ENCODE measurements at places on chromosomes 12 and 14.

GRCh38 chr14:89720741-89721729, 233.5 kb downstream of the EFCAB11 start:
- no peaks in the 10 kb centered on the region for H3K27me3 ChIP-seq
- peak overlapping the region; percentile 82 for H3K27ac ChIP-seq
- H3K4me1 ChIP-seq, result peaks cover 49% of the 10 kb centered on the region
- no peaks in the 10 kb centered on the region for H3K36me3 ChIP-seq

DNA sequence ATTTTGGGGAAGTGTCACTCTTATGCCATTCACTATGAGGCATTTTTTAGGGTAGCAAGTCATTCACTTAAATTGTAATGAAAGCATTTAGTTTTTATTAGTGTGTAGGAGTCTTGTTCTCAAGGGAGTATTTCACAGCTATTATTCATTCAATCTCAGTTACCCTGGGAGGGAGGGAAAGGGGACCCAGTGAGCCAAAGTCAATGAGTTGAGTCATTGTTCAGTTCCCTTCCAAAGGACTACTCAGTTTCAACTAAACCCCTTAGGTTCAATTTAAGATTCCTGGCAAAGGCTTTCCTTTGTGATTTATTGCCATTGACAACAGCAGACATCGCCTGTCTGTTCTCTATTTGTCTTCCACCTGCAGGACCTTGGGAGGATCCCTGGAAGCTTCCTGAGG, 29.3 kb upstream of the RASSF8 start:
- H3K36me3 ChIP-seq, result no peaks in the 10 kb centered on the region
- DNase-seq, result no peak
- no peak overlapping the region for H3K4me3 ChIP-seq
- H3K27me3 ChIP-seq, result no peaks in the 10 kb centered on the region

DNA sequence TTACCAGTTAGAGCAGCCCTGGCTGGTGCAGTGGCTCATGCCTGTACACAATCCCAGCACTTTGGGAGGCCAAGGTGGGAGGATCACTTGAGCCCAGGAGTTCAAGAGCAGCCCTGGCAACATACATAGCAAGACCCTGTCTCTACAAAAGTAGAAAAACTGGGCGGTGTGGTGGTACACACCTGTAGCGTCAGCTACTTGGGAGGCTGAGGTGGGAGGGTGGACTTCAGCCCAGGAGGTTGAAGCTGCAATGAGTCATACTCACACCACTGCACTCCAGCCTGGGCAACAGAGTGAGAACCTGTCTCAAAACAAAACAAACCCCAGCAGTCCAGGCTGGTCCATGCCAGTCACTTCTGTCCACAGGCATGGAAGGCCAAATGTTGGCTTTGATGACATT, 7.4 kb downstream of the COX14 start:
- no peak overlapping the region for H3K4me3 ChIP-seq
- H3K27ac ChIP-seq, result no peak overlapping the region
- no peak for DNase-seq
- H3K27me3 ChIP-seq, result no peaks in the 10 kb centered on the region

- H3K4me1 ChIP-seq, result no peaks in the 10 kb centered on the region
- DNase-seq, result no peak
- no peak overlapping the region for H3K4me3 ChIP-seq
- no peaks in the 10 kb centered on the region for H3K36me3 ChIP-seq
- no peak overlapping the region for H3K27ac ChIP-seq
These were observed 203.3 kb upstream of the NUDT4 start for GRCh38 chr12:93174473-93174872.

GRCh38 chr14:61281948-61282275, 774 bp upstream of the TMEM30B start:
- no peak for DNase-seq
- H3K36me3 ChIP-seq, result no peaks in the 10 kb centered on the region
- H3K27me3 ChIP-seq, result no peaks in the 10 kb centered on the region
- H3K4me3 ChIP-seq, result no peak overlapping the region
- H3K27ac ChIP-seq, result no peak overlapping the region

DNA sequence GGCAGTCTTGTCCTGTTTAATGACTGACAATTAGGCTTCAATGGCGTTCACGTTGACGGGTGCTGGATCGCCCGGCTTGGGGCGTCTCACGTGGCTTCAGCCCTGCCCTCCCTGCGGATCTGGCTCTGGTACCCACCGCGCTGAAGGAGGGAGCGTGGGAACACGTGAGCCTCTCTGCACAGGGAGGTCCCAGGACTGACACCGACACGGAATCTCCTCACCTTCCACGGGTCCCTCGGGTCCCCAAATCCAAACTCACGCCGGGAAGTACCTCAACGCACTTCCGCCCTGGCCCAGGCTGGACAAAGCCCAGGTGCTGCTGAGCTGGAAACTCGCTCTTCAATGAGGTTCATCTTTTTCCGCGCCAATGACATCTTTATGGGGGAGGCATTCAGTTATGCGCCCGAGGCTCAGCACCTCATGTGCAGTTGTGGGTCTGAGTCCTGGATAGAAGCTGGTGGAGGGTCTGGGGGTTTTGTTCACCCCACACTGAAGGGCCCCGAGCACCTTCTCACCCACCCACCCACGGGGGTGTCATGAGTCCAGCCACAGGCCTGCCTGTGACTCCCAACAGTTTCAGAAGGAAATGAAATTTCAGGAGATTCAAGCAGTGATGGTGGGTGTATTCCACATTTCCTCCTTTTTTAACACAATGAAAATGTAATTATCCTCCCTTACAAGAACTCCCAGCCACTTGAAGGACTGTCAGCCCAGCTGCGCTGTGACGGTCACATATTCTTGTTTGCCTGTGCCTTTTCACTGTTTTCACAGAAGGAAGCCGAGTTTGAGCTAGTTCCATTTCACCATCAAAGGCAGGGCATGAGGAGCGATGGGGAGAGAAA, 251.7 kb upstream of the SFSWAP start:
- no peak overlapping the region for H3K4me3 ChIP-seq
- H3K36me3 ChIP-seq, result no peaks in the 10 kb centered on the region
- H3K4me1 ChIP-seq, result no peaks in the 10 kb centered on the region
- no peaks in the 10 kb centered on the region for H3K27me3 ChIP-seq

DNA sequence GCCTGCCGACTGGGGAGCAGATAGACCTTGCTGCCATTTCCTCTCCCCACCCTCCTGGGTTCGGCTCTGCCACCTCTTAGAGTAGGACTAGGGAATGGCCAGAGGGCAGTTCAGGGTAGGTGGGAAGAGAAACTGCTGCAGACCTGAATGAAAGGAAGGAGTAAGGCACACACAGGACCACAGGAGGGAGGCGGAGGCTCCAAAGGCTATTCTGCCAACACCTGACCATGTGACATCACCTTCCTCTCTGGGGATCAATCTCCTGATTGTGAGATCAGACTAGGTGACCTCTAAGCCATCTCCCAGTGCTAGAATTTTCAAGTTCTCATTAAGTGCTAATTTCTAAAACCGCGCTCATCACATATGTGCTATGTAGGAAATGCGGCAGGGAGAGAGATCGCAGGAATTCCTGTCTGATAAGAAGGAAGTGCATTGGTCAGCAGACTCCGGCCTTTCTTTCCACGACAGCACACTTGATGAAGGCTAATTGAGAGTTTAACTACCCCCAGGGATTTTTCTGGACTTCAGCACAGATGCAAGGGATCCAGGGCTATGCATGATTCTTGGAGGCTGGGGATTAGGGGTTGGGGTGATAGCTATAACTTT, 11.5 kb upstream of the TSPAN11 start:
- H3K27me3 ChIP-seq, result no peaks in the 10 kb centered on the region
- no peaks in the 10 kb centered on the region for H3K36me3 ChIP-seq
- no peak for DNase-seq
- H3K27ac ChIP-seq, result no peak overlapping the region
- no peak overlapping the region for H3K4me3 ChIP-seq

- no peak overlapping the region for H3K27ac ChIP-seq
- H3K4me3 ChIP-seq, result no peak overlapping the region
- H3K36me3 ChIP-seq, result no peaks in the 10 kb centered on the region
These were observed 606.3 kb upstream of the LRFN5 start for GRCh38 chr14:41000350-41000749.

- no peaks in the 10 kb centered on the region for H3K36me3 ChIP-seq
- H3K4me3 ChIP-seq, result peak overlapping the region; percentile 87
- H3K27ac ChIP-seq, result peak overlapping the region; percentile 99
- H3K27me3 ChIP-seq, result no peaks in the 10 kb centered on the region
- H3K4me1 ChIP-seq, result peaks cover 6% of the 10 kb centered on the region
These were observed 506 bp downstream of the CRY1 start for GRCh38 chr12:107092669-107093416.

- no peak for DNase-seq
- no peak overlapping the region for H3K27ac ChIP-seq
- H3K27me3 ChIP-seq, result no peaks in the 10 kb centered on the region
- H3K4me3 ChIP-seq, result no peak overlapping the region
These were observed 26.2 kb upstream of the CMA1 start for GRCh38 chr14:24534286-24534685.

DNA sequence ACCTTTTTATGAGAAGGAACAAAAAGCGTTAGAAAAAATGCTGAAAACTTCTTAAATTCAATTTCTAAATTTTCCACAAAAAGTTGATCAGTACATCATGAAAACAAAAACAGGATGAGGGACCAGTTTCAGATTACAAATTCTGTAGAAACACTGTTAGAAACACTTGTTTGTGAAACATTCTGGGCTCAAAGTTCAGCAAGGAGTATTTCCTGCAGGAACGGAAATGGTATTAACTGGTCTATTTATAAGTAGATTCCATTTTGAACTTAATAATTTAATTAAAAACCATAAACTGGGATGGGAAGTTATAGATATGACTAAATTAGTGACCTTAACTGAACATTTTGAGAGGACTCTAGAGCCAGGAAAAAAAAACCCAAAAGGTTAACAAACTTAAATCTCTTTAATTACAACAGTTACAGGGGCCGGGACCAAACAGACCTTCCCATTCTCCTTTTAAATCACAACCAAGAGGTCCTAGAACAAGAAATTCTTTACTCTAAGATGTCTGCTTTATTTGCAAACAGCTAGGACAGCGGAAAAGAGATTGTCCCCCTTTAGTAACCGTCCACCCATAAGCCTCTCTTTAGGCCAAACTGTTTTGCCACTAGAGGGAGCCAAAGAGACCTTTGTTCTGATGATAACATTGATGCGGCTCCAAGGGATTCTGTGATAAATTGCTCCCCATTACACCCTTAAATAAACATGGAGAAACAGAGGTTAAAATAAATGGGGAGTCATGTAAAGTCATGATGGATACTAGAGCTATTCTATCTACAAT, 69.0 kb upstream of the RERGL start:
- H3K4me1 ChIP-seq, result no peaks in the 10 kb centered on the region
- H3K27me3 ChIP-seq, result no peaks in the 10 kb centered on the region
- DNase-seq, result peak; percentile 7
- no peak overlapping the region for H3K4me3 ChIP-seq
- no peak overlapping the region for H3K27ac ChIP-seq

GRCh38 chr12:26496170-26496569, 300.8 kb downstream of the SSPN start:
- DNase-seq, result no peak
- no peaks in the 10 kb centered on the region for H3K4me1 ChIP-seq
- peaks cover 10% of the 10 kb centered on the region for H3K36me3 ChIP-seq
- no peaks in the 10 kb centered on the region for H3K27me3 ChIP-seq

DNA sequence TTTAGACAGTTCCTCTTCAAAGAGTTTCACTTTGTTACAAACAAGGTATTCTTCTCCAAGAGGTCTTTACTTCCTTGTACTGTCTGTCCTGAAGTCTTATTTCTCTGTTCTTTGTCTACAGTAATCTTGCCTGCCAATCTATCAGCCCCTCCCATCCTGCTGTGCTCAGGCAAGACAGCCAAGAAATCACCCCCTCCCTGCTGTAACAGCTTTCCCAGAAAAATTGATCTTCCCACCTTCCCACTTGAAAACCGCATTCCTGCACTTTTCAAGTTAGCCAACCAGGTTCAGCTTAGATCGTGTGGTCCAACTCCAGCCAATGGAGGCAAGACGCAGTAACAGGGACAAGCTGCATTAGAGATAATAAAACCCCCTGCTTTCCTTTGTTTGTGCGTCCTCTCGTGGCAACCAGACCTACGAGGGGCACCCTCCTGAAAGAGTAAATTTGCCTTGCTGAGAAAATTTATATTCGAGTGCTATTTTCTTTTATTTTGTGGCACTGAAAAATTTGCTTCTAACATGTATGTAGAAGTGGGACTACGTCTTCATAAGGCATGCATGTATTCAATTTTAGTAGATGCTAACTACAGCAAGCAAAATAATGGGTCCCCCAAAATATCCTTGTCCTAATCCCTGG, 46.5 kb upstream of the ESR2 start:
- no peak for DNase-seq
- no peaks in the 10 kb centered on the region for H3K27me3 ChIP-seq
- H3K36me3 ChIP-seq, result no peaks in the 10 kb centered on the region
- H3K27ac ChIP-seq, result no peak overlapping the region
- H3K4me1 ChIP-seq, result peaks cover 4% of the 10 kb centered on the region
- H3K4me3 ChIP-seq, result no peak overlapping the region

DNA sequence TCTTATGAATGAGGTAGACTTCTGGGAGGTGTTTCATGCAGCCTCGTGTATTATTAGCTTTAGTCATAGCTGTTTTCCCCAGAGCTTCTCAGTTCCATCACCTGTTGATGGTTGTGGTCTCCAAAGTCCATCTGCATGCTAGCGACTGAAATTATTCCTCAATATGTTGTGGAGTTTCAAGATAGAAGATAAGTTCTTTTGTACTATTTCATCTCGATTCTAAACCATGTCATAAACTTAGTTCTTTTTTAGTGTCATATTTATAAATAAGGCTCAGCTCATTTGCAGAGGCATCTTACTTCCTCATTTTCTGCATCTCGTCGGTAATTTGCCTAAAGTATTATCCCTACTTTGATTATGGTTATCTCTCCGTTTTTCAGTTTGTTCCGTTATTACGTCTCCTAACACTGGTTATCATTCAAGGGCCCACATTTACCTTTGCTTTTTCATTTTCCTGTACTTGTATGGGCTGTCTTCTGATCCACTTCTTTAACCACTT, 119.1 kb downstream of the ITPR2 start:
- no peaks in the 10 kb centered on the region for H3K27me3 ChIP-seq
- H3K27ac ChIP-seq, result no peak overlapping the region
- H3K4me3 ChIP-seq, result no peak overlapping the region
- DNase-seq, result no peak
- no peaks in the 10 kb centered on the region for H3K4me1 ChIP-seq

- H3K36me3 ChIP-seq, result peaks cover 7% of the 10 kb centered on the region
- H3K27ac ChIP-seq, result no peak overlapping the region
- peaks cover 4% of the 10 kb centered on the region for H3K4me1 ChIP-seq
- H3K27me3 ChIP-seq, result no peaks in the 10 kb centered on the region
These were observed 35.0 kb downstream of the PPP2R5C start for GRCh38 chr14:101796479-101796878.

- H3K27me3 ChIP-seq, result no peaks in the 10 kb centered on the region
- no peaks in the 10 kb centered on the region for H3K36me3 ChIP-seq
- H3K27ac ChIP-seq, result no peak overlapping the region
These were observed 12.3 kb upstream of the KRT73 start for GRCh38 chr12:52630599-52631200.

- H3K36me3 ChIP-seq, result peaks cover 3% of the 10 kb centered on the region
- no peak for DNase-seq
- no peaks in the 10 kb centered on the region for H3K27me3 ChIP-seq
These were observed 10.5 kb downstream of the GNPNAT1 start for GRCh38 chr14:52780893-52781292.

GRCh38 chr12:87618199-87618598, 411.0 kb downstream of the C12orf50 start:
- no peak overlapping the region for H3K27ac ChIP-seq
- no peak overlapping the region for H3K4me3 ChIP-seq
- H3K4me1 ChIP-seq, result no peaks in the 10 kb centered on the region
- H3K27me3 ChIP-seq, result no peaks in the 10 kb centered on the region
- no peak for DNase-seq
- no peaks in the 10 kb centered on the region for H3K36me3 ChIP-seq

All from effector memory CD4-positive, alpha-beta T cell (primary cell).